Camera-type eye (tissue), 1 donor: ENCODE measurements at places on chromosomes 6 and 20. TPM values are rescaled to one million over a fixed set of nuclear protein-coding genes. Genes with fewer than 3 reads are reported as not detected.

Gene HCRTR2
- total RNA-seq = 1.5 TPM

Gene WASF1
- total RNA-seq = 31.2 TPM

Gene ETV7
- 0.38 TPM for total RNA-seq

Gene APOM
- 1.0 TPM for total RNA-seq

Gene CLPSL1
- not detected for total RNA-seq

Gene SIRPA
- total RNA-seq = 22.3 TPM

Gene LZTS3
- total RNA-seq = 18.7 TPM
